Thoracic aorta (tissue), 2 donors: ENCODE measurements at places on chromosomes 2 and 18.
A peak's percentile ranks its signal among the peaks of the same experiment; 100 is the strongest.

GRCh38 chr2:122636097-122636496 is 880.6 kb downstream of the TSN start:
- no peaks in the 10 kb centered on the region for H3K36me3 ChIP-seq
- H3K27me3 ChIP-seq, result no peaks in the 10 kb centered on the region
- no peaks in the 10 kb centered on the region for H3K4me1 ChIP-seq
- no peak for DNase-seq
- H3K4me3 ChIP-seq, result no peak overlapping the region

DNA sequence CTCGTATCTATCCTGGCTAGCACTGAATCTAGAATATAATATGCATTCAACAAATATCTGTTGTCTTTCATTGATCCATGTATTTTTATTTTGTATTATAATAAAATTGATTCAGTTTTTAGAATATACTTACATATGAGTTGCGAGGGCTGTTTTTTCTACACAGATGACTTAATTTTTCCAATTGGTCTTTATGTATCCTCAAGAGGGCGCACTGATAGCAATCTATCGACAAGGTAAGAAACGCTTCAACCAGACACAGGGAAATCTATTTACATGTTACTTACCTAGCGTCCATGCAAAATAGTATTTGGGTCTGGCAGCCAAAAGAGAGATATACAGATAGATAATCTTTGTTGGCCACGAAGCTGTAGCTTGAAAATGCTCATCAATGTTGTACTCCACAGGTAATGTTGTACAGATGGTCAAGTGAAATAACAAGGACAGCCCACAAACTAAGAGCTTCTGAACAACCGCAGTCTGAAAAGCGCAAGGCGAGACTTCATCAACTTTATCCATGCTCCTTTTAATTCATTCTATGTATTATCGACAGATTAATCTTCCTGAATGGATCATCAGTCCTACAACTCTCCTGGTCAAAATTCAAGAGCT is 35.5 kb upstream of the KIDINS220 start:
- no peak for DNase-seq
- H3K27ac ChIP-seq, result no peak overlapping the region
- no peaks in the 10 kb centered on the region for H3K36me3 ChIP-seq
- H3K4me1 ChIP-seq, result no peaks in the 10 kb centered on the region

DNA sequence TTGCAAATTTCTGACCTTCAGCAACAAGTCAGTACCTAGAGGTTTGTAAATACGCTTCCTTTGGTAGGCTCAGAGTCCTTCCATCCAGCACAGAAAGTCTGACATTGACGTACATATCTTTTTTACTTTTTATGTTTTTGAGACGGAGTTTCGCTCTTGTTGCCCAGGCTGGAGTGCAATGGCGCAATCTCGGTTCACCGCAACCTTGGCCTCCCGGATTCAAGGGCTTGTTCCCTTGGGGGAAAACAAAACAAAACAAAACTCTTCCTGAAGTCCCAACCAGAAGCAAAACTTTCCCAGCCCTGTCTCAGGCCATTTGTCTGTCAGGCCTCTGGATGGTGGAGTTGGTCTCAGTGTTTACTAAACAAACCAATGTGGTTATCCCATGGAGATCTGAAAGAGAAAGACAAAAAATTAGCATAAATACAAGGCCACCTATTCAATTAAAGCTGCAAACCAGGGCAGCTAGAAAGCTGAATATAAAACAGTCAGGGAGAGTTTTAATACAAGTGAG is 29.6 kb upstream of the ATL2 start:
- H3K27ac ChIP-seq, result no peak overlapping the region
- DNase-seq, result no peak
- H3K36me3 ChIP-seq, result no peaks in the 10 kb centered on the region
- no peaks in the 10 kb centered on the region for H3K27me3 ChIP-seq
- H3K4me3 ChIP-seq, result no peak overlapping the region

GRCh38 chr2:207937823-207938222 is 87.5 kb downstream of the PLEKHM3 start:
- no peaks in the 10 kb centered on the region for H3K27me3 ChIP-seq
- no peak overlapping the region for H3K4me3 ChIP-seq
- no peaks in the 10 kb centered on the region for H3K36me3 ChIP-seq
- no peak overlapping the region for H3K27ac ChIP-seq
- no peaks in the 10 kb centered on the region for H3K4me1 ChIP-seq
- DNase-seq, result no peak

DNA sequence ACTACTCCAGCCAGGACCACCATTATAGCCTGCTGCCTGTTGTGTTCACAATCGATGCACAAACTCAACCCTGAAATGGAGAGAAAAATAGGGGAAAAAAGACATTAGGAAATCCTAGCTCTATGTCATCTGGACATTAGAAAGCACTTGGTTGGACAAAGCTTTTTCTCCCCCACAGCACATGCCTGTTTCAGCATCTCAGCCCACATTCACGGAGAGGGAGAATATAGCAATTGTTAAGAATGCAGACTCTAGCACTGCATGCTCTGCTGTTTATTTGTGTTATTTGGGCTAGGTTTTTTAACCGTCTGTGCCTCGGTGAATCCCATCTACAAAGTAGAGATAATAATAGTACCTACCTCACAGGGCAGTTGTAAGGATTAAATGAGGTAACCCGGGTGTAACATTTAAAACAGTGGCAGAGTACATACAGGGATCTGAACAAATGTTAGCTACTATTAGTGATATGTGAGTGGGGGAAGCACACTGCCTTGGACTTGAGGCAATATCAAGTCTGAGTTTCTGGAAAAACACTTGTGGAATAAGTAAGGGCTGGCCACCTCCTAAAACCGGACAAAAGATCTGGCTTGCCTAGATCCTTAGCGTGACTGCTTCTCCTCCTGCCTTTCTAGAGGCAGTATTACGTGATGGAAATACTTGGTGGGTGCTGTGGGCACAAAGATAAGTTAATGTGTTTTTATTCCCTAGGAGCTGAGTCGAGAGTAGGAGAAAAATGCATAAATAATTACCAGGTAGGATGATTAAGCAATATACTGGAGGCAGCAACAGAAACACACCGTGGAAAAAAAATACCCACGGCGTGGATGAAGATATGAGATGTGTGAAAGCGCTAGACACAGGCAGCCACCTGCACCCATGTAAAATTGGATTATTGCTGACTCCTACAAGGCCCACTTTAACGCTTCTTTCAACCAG is 1.0 kb upstream of the PPP1CB start:
- H3K27me3 ChIP-seq, result no peaks in the 10 kb centered on the region
- peak overlapping the region; percentile 100 for H3K27ac ChIP-seq
- H3K4me3 ChIP-seq, result peak overlapping the region; percentile 99

- H3K4me3 ChIP-seq, result no peak overlapping the region
- H3K36me3 ChIP-seq, result no peaks in the 10 kb centered on the region
- no peak overlapping the region for H3K27ac ChIP-seq
- no peak for DNase-seq
- H3K27me3 ChIP-seq, result no peaks in the 10 kb centered on the region
- H3K4me1 ChIP-seq, result peaks cover 6% of the 10 kb centered on the region
These were observed 139.0 kb downstream of the UXS1 start for GRCh38 chr2:106054880-106055655.

- no peak for DNase-seq
- H3K27ac ChIP-seq, result no peak overlapping the region
- H3K4me1 ChIP-seq, result no peaks in the 10 kb centered on the region
These were observed 59.3 kb upstream of the TCF4 start for GRCh38 chr18:55647331-55647730.

GRCh38 chr2:84137034-84137433 is 322.0 kb downstream of the SUCLG1 start:
- no peaks in the 10 kb centered on the region for H3K27me3 ChIP-seq
- no peak overlapping the region for H3K4me3 ChIP-seq
- H3K27ac ChIP-seq, result no peak overlapping the region
- H3K4me1 ChIP-seq, result no peaks in the 10 kb centered on the region
- DNase-seq, result no peak
- no peaks in the 10 kb centered on the region for H3K36me3 ChIP-seq

DNA sequence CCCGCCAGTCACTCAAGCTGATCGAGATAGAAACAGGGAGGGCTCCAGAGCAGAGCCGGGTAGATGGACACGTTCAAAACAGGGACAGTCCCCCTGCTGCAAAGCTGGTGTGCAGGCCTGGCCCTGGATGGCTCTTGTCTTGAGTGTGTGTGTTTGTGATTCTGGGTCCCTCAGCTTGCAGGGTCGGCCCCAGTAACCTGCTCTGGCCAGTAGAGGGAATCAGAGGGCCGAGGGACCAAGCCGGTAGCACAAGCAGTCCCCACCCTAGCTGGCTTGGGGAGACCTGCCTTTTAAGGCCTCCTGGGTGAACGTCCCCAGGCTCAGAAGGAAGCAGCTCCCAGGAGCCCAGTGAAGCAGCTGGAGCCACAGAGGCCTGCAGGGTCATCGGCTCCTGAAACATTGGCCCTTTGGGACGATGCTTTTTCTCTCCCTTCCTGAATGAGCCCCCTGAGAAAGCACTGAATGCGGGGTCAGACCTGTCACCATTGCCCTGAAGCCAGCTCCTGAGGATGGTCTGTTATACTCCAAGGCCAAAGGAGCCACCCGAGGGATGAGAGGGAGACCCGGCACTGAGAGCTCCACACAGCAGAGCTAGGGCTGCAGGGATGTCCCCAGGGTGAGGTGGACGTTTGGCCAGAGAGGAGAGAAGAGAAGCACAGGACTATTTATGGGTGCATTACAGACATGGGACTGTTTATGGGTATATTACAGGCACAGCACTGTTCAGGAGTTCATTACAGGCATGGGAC is 15.4 kb upstream of the MLPH start:
- H3K27ac ChIP-seq, result no peak overlapping the region
- DNase-seq, result no peak
- no peak overlapping the region for H3K4me3 ChIP-seq
- H3K27me3 ChIP-seq, result no peaks in the 10 kb centered on the region
- no peaks in the 10 kb centered on the region for H3K36me3 ChIP-seq
- H3K4me1 ChIP-seq, result peaks cover 5% of the 10 kb centered on the region

DNA sequence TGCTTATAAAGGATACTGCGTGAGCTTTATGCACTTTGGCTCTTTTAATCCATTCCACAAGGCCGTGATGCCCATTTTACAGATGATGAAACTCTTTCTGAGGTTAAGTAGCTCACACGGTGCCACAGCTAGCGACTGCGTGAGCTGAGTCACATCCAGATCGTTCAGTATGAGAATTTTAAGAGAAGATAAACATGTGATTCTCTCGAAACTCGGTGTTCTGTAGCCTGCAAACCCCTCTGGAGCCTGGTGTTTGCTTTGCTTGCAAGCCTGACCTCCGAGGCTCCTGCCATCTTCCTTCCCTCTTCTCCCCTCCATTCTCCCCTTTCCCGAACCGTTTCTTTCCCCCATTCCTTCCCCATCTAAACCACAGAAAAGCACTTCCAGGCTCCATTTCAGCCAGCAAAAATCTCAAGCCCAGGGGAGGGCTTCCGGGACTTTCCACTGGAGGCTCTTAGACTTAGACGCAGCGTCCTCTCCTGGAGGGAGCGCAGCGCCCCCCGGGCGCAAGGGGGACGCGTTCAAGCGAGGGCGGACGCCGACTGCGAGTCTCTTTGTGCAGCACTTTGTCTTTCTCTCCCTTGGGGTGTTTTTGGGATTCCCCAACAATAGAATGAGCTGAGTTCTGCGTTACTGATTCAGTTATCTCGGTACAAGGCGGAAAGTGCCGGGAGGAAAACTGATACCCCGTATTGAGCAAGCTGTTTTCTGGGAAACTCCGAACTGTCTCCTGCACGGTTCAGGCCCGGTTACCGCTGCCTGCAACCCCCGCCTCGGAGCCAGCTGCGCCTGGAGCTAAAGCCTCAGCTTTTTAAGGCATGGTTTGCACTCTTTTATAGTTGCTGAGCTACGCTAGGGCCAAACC is 38.0 kb downstream of the CYP1B1 start:
- no peak for DNase-seq
- peaks cover 10% of the 10 kb centered on the region for H3K4me1 ChIP-seq

GRCh38 chr2:26805241-26805676 is 19.4 kb downstream of the CENPA start:
- H3K27ac ChIP-seq, result no peak overlapping the region
- no peak for DNase-seq
- no peak overlapping the region for H3K4me3 ChIP-seq
- H3K36me3 ChIP-seq, result no peaks in the 10 kb centered on the region
- no peaks in the 10 kb centered on the region for H3K4me1 ChIP-seq
- H3K27me3 ChIP-seq, result no peaks in the 10 kb centered on the region

DNA sequence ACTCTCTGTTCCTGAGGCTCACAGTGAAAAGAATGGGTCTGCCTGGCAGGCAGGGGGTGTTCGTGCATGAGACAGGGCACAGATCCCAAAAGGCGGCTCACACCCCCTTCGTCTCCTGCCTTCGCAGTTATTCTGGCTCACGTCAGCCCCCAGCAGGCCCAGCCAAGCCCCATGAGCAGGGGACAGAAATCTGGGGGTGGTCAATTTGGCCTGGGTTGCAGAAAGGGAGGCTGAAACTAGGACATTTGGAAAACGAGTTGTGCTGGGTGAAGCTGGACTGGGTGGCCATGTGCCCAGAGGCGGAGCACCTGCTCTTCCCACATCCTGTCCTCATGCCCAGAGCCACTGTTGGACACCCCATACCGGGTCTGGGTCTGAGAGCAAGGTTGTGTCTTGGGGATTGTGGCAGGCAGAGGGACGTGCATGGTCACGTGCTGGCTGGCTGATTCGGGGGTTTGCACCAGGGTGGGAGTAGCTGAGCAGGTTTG is 99.0 kb upstream of the MCFD2 start:
- no peak overlapping the region for H3K4me3 ChIP-seq
- DNase-seq, result peak; percentile 32
- H3K27me3 ChIP-seq, result no peaks in the 10 kb centered on the region

DNA sequence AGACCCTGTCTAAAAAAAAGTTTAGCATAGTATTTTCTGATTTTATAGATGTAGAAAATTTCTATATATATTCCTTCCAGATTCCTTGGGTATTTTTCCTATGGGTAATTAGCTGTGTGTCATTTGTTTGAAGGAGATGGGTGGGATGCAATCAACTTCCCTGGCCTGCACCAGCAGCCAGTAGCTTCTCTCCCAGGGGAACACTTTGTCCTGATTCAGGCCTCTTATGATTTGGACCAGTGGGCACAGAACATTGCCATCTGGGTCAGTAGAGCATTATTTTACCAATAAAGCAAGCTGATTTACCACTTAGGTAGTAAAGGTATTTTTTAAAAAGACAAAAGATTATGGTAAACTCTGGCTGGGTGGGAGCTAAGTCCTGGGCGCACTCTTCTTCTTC is 26.9 kb downstream of the UBE2F start:
- no peak overlapping the region for H3K4me3 ChIP-seq
- H3K36me3 ChIP-seq, result peaks cover 9% of the 10 kb centered on the region
- H3K4me1 ChIP-seq, result peaks cover 24% of the 10 kb centered on the region
- no peak overlapping the region for H3K27ac ChIP-seq
- no peak for DNase-seq

DNA sequence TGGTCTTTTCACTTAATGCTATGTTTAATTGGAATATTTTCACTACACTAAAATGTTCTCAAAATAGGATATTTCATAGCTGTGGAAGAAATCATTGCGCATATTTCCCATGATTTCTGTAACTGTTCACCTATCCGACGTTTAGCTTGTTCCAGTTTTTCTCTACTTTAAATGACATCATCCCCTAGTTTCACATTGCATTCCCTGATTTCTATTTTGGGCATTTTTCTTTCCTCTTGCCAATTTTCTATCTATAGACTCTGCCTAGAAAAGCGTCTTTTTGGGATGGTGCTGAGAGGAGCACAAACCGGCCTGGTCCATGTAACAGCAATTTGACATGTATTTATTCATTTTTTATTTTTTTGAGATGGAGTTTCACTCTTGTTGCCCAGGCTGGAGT is 163.4 kb downstream of the SH3RF3 start:
- peak overlapping the region; percentile 17 for H3K4me3 ChIP-seq
- H3K36me3 ChIP-seq, result no peaks in the 10 kb centered on the region
- H3K4me1 ChIP-seq, result peaks cover 9% of the 10 kb centered on the region
- no peaks in the 10 kb centered on the region for H3K27me3 ChIP-seq
